ENCODE measurements at places on chromosomes 7 and 10.

GRCh38 chr10:73586583-73586984 is 4.6 kb downstream of the USP54 start:
- peak; percentile 58 for DNase-seq

DNA sequence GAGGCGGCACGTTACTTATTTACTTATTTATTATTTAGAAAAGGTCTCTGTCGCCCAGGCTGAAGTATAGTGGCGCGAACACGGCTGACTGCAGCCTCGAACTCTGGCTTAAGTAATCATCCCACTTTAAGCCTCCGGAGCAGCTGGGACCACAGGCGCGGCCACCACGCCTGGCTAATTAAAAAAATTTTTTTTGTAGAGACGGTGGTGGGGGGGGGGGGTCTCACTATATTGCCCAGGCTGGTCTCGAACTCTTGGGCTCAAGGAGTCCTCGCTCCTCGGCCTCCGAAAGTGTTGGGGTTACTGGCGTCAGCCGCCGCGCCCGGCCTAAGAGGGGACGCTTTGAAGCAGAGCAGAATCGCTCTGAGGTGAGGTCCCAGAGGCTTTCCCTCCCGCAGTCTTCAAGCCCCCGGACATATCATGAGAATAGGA is 675 bp upstream of the FRAT2 start:
- DNase-seq: no peak

- DNase-seq: peak; percentile 31
These were observed 84.0 kb downstream of the ARL4A start for GRCh38 chr7:12771378-12771877.

GRCh38 chr10:3668966-3669330 is 116.1 kb downstream of the KLF6 start:
- DNase-seq: no peak

DNA sequence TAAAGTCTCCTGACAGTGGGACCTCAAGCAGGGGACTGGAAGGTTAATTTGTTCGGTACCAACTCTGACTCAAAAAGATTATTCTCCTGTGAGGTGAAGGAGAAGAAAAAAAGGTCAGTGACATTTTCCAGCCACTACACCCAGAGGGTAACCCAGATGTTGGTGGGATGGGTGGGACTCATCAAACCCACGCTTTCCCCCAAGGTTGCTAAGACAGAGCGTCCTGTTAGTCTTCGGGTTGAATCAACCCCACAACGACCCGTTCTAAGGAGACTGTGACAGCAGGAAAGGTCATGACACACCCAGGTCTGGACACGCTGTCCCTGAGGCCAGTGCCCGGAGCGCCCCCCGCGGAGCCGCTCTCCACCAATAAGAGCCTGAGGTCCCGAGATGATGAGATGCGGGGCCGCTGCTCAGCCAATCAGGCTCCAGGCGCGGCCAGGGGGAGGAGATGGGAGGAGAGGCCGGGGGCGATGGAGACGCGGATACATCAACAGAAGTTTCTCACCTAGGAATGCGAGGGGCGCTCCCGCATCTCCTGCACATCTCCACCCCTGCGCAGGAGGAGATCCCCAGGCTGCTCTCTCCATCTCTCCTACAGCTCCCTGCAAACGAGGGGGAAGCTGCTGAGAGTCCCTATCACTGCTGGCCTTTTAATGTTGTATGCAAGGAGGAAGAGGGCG is at the start of gene WNT16:
Gene WNT16 (plus strand): TSS at position 493 of the 683 bp plus-strand sequence. CDS start 293 bp downstream, outside the sequence.
- no peak for DNase-seq

- DNase-seq: no peak
These were observed 291.2 kb upstream of the HABP2 start for GRCh38 chr10:113261611-113262091.

DNA sequence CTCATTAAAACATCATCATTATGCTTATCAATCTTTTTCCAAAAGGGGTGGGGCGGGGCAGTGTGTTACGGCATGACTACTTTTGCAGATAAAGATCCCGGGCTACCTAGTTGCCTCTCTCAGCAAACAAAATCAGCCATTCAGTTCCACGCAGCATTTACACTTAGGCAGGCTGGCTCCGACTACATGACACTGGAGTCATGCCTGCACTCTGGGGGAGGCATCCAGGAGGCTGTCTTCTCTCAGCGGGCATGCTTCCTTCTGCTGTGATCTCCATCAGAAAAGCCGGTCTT is 193.9 kb upstream of the TCF7L2 start:
- no peak for DNase-seq

DNA sequence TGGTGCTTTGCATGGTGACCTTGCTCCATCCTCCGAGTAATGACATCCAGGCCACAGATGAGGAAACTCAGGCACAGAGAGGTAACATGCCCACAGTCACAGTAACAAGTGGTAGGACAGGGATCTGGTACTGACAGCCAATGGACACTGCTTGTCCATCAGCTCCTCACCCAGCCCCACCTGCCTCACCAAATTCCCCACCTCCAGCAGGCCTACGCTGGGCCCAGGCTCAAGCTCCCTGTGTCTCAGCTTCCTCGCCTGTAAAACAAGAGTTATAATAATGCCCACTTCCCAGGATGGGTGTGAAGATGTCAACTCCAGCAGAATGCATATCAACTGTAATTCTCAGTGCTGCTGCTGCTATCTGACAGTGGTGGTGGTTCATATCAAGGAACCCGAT is 123.8 kb downstream of the GRID1 start:
- no peak for DNase-seq

- no peak for DNase-seq
These were observed 70.7 kb downstream of the LCOR start for GRCh38 chr10:96902731-96903358.

DNA sequence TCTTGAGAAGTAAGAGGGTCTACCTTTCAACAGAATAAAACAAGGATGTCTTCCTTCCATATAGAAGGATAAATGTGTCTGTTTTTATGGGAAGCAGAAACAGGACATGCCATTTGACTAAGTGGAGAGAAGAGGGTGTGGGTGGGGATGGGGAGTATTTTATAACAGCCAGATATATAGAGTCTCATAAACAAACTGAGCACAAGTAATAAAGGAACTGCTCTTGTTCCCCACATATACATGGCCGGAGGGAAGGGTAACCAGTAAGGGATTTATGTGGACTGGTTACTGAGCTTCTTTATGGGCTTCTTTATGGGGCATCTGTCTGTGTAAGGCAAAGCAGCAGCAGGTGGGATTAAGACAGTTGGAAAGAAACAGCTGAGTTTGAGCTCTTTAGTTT is 558.1 kb downstream of the REEP3 start:
- DNase-seq: no peak

GRCh38 chr10:52252307-52252706 is 61.8 kb upstream of the DKK1 start:
- DNase-seq: no peak

- DNase-seq: peak; percentile 92
These were observed 52.6 kb upstream of the SMNDC1 start for GRCh38 chr10:110357252-110357780.

GRCh38 chr7:112081778-112082177 is 124.4 kb downstream of the DOCK4 start:
- no peak for DNase-seq

DNA sequence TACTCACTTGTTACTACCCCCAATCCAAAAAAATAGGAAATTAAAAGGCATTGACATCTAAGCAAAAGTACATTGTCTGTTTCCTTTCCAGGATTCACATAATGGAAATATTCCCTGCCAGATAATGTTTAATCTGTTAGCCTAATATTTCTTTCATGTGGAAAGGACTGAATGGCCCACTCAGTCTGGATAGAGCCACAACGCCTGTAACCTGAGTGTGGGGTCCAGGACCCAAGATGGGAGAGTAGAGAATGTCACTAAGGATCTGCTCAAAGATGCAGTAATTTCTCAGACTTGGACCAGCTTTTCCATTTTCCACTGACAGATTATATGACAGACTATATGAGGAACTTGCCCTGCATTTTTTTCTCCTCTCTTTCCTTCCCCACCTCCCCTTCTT is 1088.9 kb downstream of the KCNMA1 start:
- DNase-seq: no peak

DNA sequence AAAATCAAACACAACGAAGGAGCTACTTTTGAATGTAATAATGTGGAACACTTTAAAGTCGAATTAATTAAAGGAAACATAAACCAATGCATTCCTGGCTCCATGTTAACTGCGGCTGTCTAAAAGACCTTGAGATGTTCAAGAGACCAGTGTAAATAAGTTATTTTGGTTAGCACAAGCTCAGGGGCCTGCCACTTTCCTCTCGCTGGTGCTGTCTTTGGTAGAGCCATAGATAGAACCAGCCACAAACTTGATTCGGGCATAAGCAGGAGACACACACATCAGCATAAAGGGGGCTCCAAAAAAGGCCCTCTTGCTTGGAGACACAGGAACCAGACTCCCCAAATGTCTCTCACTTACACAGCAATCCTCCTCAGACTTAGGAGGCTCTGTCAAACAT is 121.6 kb upstream of the TBX20 start:
- DNase-seq: no peak

DNA sequence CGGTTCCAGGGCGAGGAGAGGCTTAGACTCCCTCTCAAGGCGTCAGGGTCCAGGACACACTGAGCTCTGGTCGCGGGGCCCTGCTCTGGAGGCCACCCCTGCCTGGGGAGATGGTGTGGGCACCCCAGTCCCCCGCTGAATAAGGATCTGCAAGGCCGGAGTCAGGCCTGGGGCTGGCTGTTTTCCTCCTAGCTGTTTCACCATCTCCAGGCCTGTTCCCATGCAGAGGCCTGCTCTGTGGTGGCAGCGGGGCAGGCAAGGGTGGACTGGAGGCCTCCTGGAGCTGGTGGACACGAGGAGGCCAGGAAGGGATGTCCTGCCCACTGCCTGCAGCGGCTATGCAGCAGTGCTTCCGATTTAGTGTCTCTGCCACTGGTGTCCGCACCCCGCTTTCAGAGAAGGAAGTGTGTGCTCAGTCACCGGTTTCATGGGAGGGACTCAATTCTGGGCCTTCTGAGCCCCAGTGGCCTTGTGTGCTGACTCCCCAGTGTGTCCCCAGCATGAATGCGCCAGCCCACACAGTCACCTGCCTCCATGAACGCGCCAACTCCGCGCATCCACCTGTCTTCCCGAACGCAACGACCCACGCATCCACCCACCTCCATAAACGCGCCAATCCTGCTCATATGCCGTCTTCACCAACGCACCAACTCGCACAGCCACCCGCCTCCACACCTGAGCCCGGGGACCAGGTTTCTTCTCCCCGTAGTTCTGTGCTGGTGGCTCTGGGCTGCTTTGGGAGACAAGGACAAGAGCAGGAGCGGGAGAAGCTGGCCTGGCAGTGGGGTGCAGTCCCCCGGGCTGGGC is 14.5 kb upstream of the GPR146 start:
- DNase-seq: no peak

DNA sequence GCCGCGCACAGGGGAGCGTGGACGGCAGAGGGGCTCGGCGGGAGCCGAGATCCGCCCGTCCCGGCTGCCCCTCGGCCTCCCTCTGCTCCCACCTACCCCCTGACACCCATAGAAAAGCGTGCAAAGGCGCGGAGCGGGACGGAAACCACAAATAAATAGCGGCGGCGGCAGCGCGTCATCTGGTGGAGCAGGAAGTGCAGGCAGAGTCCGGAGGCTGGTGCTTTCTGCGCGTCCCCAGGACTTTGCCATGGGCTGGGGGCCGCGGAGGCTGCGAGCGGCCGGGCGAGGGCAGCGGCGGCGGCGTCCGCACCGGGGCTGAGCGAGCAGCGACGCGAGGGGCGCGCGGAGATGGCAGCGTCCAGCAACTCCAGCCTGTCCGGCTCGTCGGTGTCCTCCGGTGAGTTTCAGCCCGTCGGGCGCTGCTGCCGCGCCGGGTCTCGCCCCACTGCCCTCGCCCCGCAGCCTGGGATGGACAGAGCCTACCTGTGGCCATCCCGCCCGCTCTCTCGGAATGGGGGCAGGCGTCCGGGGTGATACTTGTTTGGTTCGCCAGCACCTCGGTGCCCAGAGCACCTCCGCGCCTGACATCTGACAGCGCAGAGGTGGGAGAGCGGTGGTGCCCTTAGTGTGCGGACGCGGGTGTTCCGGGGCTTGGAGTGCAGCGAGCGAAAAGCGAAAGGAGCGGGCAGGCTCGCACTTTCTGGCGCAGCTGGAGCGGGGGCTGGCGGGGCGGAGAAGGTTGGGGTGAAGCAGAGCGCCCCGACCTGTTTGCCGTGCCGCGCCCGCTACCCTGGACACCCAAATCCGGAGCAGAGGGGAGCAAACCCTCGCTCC is at the start of gene CHN2:
Gene CHN2 (plus strand): TSS at position 182 of the 834 bp plus-strand sequence.
- no peak for DNase-seq

GRCh38 chr7:151925446-151926335 is 30.6 kb upstream of the GALNTL5 start:
- DNase-seq: no peak

GRCh38 chr10:69202332-69202731 is 17.8 kb upstream of the HKDC1 start:
- DNase-seq: no peak
